ENCODE measurements at places on chromosomes 2 and 18. TPM values are rescaled to one million over a fixed set of nuclear protein-coding genes. Genes with fewer than 3 reads are reported as not detected.

Gene FAM161A
- total RNA-seq: 0.75 TPM

Gene ANO7
- total RNA-seq: 1.3 TPM

Gene WDFY1
- 16.4 TPM for total RNA-seq

Gene INHBB
- 6.3 TPM for total RNA-seq

Gene PDE6D
- 7.5 TPM for total RNA-seq

Gene ZAP70
- 1.5 TPM for total RNA-seq

Gene SPP2
- total RNA-seq: 76.4 TPM

Gene CERKL
- not detected for total RNA-seq

Gene ANKRD23
- total RNA-seq: 4.4 TPM

Gene SERPINB3
- total RNA-seq: not detected

Gene TMEM18
- total RNA-seq: 7.3 TPM

Gene UBE2E3
- 23.4 TPM for total RNA-seq

Gene FOXI3
- not detected for total RNA-seq

Gene FMNL2
- total RNA-seq: 3.4 TPM

Gene ANKRD29
- 0.33 TPM for total RNA-seq

Gene DRC1
- not detected for total RNA-seq

Gene CDH19
- 2.3 TPM for total RNA-seq

Gene DHRS9
- total RNA-seq: 0.30 TPM

Gene IL18R1
- 7.6 TPM for total RNA-seq

Gene COLEC11
- total RNA-seq: 40.1 TPM

Gene HDAC4
- 18.3 TPM for total RNA-seq

Gene CD8B2
- total RNA-seq: not detected

Gene C1GALT1C1L
- not detected for total RNA-seq

Gene FBXO41
- 0.33 TPM for total RNA-seq

Gene FRZB
- 0.28 TPM for total RNA-seq

Gene FOXD4L1
- 0.10 TPM for total RNA-seq

Gene EDAR
- total RNA-seq: 1.8 TPM

Gene CCDC141
- total RNA-seq: 0.38 TPM

Gene FBLN7
- total RNA-seq: 5.1 TPM

Gene HES6
- 5.3 TPM for total RNA-seq

Gene GRHL1
- total RNA-seq: 4.7 TPM

Gene MAPK4
- 0.25 TPM for total RNA-seq

Gene CDK15
- total RNA-seq: 0.13 TPM

Gene FAM168B
- total RNA-seq: 39.5 TPM
